ENCODE measurements at places on chromosomes 7 and 10. TPM values are rescaled to one million over a fixed set of nuclear protein-coding genes. Genes with fewer than 3 reads are reported as not detected.

- H3K27me3 ChIP-seq: peaks cover 5% of the 10 kb centered on the region
- no peak overlapping the region for H3K27ac ChIP-seq
- no peaks in the 10 kb centered on the region for H3K36me3 ChIP-seq
- no peak for DNase-seq
- no peaks in the 10 kb centered on the region for H3K4me1 ChIP-seq
- H3K4me3 ChIP-seq: no peak overlapping the region
Measured at GRCh38 chr7:105602325-105603305, 21.3 kb upstream of the EFCAB10 start.

TM9SF3 gene
- total RNA-seq: 84.5 TPM

GRCh38 chr7:156585025-156585648 is 55.4 kb upstream of the RNF32 start:
- peaks cover 5% of the 10 kb centered on the region for H3K4me1 ChIP-seq
- peaks cover 23% of the 10 kb centered on the region for H3K27me3 ChIP-seq
- no peak for DNase-seq

FRMD4A gene
- 0.98 TPM for total RNA-seq

SPDYE1 gene
- total RNA-seq: not detected

GDF10 gene
- 0.49 TPM for total RNA-seq

FUOM gene
- 43.6 TPM for total RNA-seq

ABCB4 gene
- not detected for total RNA-seq

DNA sequence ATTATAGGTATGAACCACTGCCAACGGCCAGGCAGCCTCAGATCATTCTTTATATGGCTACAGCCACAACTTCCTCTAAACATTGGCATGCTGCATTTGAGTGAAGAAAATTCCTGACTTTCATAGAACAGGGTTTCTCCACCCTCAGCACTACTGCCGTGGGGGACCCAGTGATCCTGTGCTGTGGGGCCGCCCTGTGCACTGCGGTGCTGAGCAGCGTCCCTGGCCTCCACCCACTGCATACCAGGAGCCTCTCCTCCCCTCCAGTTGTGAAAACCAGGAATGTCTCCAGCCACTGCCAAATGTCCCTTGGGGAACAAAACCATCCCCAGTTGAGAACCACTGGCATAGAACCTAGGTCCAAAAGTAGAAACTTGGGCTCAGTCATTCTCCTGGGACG is 15.8 kb downstream of the CNPY1 start:
- peaks cover 59% of the 10 kb centered on the region for H3K27me3 ChIP-seq
- no peak overlapping the region for H3K4me3 ChIP-seq
- DNase-seq: no peak
- H3K36me3 ChIP-seq: no peaks in the 10 kb centered on the region
- peaks cover 7% of the 10 kb centered on the region for H3K4me1 ChIP-seq

MPP7 gene
- total RNA-seq: 0.43 TPM

DNA sequence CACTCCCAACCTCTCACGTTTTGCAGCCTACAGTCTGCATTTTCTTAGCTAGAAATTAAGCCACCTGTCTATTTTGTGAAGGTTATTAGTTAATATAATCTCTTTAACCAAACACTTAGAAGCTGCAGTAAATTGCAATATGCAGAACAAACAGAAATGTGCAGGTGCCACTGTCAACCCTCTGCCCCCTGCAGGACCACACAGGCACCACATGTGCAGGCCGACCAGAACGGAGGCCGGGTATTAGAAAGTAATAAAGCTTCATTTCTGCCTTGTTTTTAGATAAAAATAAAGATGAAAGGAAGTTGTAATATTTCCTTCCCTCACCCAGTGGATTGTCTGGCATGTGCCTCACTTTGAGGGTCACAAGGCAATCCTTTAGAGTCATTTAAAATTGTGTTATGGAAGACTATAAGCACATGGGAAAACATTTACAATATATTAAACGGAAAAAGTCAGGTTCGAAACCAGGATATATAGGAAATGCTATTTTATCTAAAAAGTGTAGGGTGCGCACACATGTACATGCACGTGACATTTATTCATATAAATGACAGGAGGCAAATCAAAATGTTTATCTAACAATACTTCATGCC is 158.2 kb downstream of the ARHGAP12 start:
- H3K4me3 ChIP-seq: no peak overlapping the region
- DNase-seq: peak; percentile 85
- H3K27ac ChIP-seq: no peak overlapping the region
- no peaks in the 10 kb centered on the region for H3K36me3 ChIP-seq

GRCh38 chr7:1569440-1569832 is 396 bp downstream of the PSMG3 start:
- H3K4me1 ChIP-seq: peaks cover 26% of the 10 kb centered on the region
- no peak for DNase-seq
- H3K27ac ChIP-seq: peak overlapping the region; percentile 88
- H3K4me3 ChIP-seq: peak overlapping the region; percentile 95

- no peak for DNase-seq
- H3K4me1 ChIP-seq: peaks cover 12% of the 10 kb centered on the region
- no peaks in the 10 kb centered on the region for H3K36me3 ChIP-seq
- H3K4me3 ChIP-seq: peak overlapping the region; percentile 15
- H3K27me3 ChIP-seq: peaks cover 15% of the 10 kb centered on the region
- no peak overlapping the region for H3K27ac ChIP-seq
Measured at GRCh38 chr7:74306730-74307469, 17.7 kb downstream of the CLIP2 start.

DNA sequence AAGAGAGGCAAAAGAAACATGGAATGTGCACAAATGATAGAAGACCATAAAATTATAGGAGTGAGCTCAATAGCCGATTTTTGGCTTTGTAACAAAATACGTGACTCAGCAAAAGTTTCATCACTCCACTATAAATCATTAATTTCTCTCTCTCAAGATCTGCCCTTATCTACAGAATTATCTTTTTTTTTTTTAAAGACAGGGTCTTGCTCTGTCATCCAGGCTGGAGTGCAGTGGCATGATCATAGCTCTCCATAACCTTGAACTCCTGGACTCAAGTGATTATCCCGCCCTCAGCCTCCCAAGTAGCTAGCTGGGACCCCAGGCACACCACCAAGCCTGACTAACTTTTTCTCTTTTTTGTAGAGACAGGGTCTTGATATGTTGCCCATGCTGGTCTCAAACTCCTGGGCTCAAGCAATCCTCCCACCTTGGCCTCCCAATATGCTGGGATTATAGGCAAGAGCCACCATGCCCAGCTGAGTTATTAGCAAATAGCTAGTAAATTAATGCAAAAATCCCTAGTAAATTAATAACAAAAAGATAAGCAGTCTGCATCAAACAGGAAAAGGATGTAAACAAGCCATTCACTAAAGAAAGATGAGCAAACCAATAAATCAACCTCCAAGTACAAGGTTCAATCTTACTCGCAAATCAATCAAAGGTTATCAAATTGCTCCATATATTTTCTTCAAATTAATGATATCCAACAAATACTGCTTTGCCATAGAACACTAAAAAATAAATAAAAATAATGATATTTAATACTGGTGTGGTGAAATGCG is 450.7 kb downstream of the PARD3 start:
- H3K4me3 ChIP-seq: no peak overlapping the region
- H3K4me1 ChIP-seq: no peaks in the 10 kb centered on the region
- no peak for DNase-seq
- H3K36me3 ChIP-seq: no peaks in the 10 kb centered on the region
- no peaks in the 10 kb centered on the region for H3K27me3 ChIP-seq

TRIM56 gene
- total RNA-seq: 44.5 TPM

- H3K27me3 ChIP-seq: no peaks in the 10 kb centered on the region
- no peaks in the 10 kb centered on the region for H3K36me3 ChIP-seq
- DNase-seq: no peak
- H3K27ac ChIP-seq: no peak overlapping the region
- no peak overlapping the region for H3K4me3 ChIP-seq
- no peaks in the 10 kb centered on the region for H3K4me1 ChIP-seq
Measured at GRCh38 chr10:120480065-120480600, 23.1 kb downstream of the PLPP4 start.

ELN gene
- total RNA-seq: not detected

WIPF3 gene
- not detected for total RNA-seq

FEZF1 gene
- total RNA-seq: not detected

GRCh38 chr10:80412486-80412885 is 4.1 kb downstream of the PRXL2A start:
- H3K36me3 ChIP-seq: peaks cover 4% of the 10 kb centered on the region
- H3K4me3 ChIP-seq: no peak overlapping the region
- DNase-seq: no peak
- H3K27me3 ChIP-seq: peaks cover 9% of the 10 kb centered on the region
- no peak overlapping the region for H3K27ac ChIP-seq

DNA sequence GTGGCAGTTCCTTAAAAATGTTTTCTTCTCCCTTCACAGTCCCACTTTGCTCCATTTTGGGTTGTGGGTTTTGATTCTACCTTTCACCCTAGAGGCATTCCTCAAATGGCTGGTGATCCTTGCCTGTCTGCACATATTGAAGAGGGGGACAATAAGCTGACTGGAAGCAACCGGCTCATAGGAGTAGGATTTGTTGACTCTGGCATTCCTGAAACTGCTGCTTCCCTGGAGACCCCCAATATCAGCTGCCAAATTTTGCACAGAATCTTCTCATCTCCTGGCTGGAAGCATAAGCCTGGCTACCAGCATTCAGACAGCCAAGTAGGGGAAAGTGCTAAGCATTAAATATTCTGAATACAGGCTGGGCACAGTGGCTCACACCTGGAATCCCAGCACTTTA is 53.7 kb downstream of the KIF5B start:
- H3K4me1 ChIP-seq: peaks cover 8% of the 10 kb centered on the region
- peaks cover 10% of the 10 kb centered on the region for H3K36me3 ChIP-seq

DNA sequence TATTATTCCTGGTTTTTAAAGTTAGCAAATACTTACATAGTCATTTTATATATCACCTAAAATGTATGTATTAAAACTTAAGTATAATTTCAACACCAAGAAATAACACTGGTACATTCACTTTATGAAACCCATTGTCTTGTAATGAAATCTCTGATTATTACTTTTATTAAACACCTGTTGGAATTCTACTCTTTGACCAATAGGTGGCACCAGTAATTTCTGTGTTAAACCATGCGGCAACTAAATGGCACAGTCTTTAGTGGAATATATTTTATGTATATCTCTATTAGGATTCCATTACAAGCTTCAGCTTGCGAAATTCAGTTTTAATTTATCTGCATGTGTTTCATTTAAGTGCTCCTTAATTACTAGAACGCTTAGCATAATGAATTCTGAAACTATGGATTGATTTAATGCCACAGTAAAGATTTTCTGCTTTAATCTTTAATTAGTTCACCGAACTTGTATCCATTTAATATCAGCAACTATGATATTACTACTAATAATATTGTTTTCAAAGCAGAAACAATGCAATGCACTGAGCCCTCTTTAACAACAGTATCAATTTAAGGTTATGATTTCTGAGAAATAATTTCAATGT is 181.3 kb downstream of the MAGI2 start:
- H3K27ac ChIP-seq: no peak overlapping the region
- H3K4me1 ChIP-seq: no peaks in the 10 kb centered on the region
- no peak overlapping the region for H3K4me3 ChIP-seq
- H3K27me3 ChIP-seq: no peaks in the 10 kb centered on the region

- H3K36me3 ChIP-seq: no peaks in the 10 kb centered on the region
- H3K27ac ChIP-seq: no peak overlapping the region
- no peaks in the 10 kb centered on the region for H3K4me1 ChIP-seq
- H3K27me3 ChIP-seq: peaks cover 1% of the 10 kb centered on the region
- H3K4me3 ChIP-seq: no peak overlapping the region
Measured at GRCh38 chr10:112132435-112132834, 51.1 kb downstream of the GPAM start.

ANKRD30A gene
- total RNA-seq: not detected

DNA sequence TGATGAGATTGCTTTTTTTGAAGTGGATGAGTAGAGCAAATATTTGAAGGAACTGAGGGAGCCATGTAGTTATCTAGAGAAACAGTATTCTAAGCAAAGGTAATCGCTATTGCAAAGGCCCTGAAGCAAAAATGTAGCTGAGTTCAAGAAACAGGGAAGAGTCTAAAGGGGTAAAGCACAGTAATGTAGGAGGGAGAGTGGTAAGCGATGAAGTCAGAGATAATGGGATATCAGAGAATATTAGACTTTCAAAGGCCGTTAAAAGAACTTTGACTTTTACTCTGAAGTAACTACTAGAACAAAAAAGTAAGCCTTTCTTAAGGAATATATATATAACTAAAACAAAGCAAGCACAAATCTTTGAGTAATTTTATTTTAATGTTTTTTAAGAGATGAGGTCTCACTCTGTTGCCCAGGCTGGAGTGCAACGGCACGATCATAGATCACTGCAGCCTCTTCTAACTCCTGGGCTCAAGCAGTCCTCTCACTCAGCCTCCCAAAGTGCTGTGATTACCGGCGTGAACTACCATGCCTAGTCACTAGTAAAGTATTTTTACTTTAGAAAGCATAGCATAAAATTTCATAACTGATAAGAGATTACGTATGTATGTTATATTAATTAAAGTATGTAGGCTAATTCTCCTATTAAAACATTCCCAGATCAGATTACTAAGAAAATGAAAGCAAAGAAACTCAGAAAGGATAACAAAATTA is 61.7 kb upstream of the OIT3 start:
- no peaks in the 10 kb centered on the region for H3K27me3 ChIP-seq
- no peaks in the 10 kb centered on the region for H3K36me3 ChIP-seq
- no peaks in the 10 kb centered on the region for H3K4me1 ChIP-seq
- H3K4me3 ChIP-seq: no peak overlapping the region

Measured in activated CD4-positive, alpha-beta T cell treated with anti-CD3 and anti-CD28 coated beads, Interleukin-2, amount 10 ng/mL, durations not matched to agents 24 days and 14 days (primary cell).